ENCODE measurements at places on chromosomes 7 and 10.
A peak's percentile ranks its signal among the peaks of the same experiment; 100 is the strongest.

DNA sequence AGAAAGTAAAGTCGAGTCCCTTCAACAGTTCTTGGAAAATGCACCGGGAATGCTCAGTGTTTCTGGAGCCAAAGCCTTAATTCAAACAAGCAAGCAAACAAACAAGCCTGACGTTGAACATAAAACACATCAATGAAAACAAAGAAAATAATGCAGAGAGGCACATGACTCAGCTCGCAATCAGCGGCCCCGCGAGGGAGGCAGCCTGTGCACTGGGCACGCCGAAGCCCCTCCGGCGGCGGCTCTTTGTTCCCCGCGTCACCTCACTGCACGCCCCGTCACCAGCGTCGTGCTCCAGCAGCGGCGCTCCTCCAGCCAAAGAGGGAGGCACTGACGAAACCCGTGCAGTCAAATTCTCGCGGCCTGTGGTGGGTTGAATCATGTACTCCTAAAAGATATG is 151.5 kb downstream of the DNAJB6 start:
- no peak for DNase-seq

DNA sequence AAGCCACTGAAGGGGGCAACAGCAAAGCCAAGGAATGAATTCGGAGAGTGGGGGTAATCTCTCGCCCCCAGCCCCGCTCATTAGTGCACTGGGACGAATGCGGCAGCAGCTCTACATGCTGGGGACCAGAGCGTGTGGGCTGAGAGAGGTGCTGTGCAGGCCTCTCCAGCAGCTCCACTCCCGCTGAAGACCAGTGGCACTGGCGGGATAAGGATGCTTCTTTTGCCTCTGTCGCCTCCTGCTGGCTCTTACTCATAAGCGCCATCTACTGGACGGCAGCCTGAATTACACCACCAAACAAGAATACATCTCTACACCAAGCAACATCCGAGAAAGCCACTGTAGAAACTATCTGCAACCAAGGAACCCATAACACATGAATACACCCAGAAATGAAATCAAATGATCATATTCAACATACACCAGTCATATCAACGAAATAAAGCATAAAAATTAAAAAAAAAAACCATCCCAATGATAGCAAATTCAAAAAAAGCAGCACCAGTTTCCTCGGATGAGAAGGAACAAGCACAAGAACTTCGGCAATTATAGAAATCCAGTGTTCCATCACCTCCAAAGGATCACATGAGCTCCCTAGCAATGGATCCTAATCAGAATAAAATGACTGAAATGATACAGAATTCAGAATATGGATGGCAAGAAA is 79.0 kb upstream of the TMEM168 start:
- DNase-seq: peak; percentile 64

GRCh38 chr7:13639396-13639795 is 350.1 kb downstream of the ETV1 start:
- DNase-seq: peak; percentile 4

DNA sequence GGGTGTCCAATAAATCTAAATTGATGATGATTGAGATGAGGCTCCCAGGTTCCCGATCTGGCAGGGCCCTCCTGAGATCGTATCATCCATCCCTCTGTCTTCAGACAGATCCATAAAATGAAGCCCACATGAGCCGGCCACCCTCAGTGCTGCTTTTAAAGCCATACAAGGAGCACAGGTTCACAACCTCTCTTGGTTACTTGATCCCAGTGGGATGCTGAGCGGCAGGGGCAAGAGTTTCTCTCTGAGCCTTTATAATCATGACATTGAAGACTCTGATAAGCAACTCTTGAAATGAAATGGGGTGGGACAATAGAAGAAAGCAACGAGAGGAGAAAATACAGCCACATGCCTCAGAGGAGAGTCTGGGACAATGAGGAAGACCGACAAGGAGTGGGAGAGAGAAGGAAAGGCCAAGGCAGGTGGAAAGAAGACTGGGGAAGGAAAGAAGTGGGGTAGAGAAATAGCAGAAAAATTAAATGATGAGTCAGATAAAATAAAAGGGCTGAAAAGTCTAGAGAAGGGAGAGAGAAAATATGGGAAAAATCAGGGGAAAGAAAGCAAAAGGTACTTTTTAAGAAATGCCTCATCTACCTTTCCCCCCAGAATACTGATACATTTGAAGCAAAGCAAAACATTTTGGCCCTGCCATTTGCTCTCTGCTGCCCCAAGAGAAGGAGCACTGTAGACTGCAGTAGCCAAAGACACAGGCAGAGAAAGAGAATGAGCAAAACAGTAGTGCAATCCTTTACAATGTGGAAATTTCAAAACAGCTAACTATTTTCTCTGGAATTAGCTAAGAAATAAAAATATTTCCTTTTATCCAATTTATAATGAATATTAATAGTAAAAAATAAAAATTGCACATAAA is 14.6 kb downstream of the GBX1 start:
- DNase-seq: no peak

GRCh38 chr10:98587156-98587837 is 140.6 kb upstream of the HPS1 start:
- DNase-seq: no peak
